ENCODE measurements at places on chromosomes 11 and 22.

GRCh38 chr11:1639102-1639620, 9.6 kb downstream of the KRTAP5-5 start:
- DNase-seq: no peak

- DNase-seq: no peak
These were observed 187.1 kb downstream of the SNX19 start for GRCh38 chr11:130729193-130729592.

DNA sequence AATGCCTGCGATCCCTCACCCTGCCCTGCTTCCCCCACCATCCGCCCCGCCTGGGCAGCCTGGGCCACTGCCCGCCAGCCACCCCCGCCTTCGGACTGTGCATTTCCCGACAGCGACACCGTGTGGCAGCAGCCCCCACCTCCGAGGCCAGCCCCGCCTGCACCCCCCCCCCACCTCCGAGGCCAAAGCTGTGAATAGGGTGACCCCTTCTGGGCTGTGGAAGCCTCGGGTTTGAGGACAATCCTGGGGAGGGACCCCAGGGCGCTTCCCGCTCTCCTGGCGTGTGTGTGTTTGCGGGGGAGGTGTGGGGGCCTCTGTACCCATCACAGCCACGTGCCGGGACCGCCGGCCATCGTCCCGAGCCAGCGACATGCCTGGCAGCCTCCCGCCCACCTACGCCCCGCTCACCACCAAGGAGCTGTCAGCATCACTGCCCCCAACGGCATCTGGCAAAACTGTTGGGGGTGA, 33.8 kb upstream of the PPARA start:
- DNase-seq: peak; percentile 83

GRCh38 chr22:30701872-30702271, 7.2 kb downstream of the OSBP2 start:
- DNase-seq: no peak

- DNase-seq: no peak
These were observed 110.0 kb downstream of the TIMP3 start for GRCh38 chr22:32911503-32911902.

- no peak for DNase-seq
These were observed 3.8 kb upstream of the TUT1 start for GRCh38 chr11:62595124-62595523.

DNA sequence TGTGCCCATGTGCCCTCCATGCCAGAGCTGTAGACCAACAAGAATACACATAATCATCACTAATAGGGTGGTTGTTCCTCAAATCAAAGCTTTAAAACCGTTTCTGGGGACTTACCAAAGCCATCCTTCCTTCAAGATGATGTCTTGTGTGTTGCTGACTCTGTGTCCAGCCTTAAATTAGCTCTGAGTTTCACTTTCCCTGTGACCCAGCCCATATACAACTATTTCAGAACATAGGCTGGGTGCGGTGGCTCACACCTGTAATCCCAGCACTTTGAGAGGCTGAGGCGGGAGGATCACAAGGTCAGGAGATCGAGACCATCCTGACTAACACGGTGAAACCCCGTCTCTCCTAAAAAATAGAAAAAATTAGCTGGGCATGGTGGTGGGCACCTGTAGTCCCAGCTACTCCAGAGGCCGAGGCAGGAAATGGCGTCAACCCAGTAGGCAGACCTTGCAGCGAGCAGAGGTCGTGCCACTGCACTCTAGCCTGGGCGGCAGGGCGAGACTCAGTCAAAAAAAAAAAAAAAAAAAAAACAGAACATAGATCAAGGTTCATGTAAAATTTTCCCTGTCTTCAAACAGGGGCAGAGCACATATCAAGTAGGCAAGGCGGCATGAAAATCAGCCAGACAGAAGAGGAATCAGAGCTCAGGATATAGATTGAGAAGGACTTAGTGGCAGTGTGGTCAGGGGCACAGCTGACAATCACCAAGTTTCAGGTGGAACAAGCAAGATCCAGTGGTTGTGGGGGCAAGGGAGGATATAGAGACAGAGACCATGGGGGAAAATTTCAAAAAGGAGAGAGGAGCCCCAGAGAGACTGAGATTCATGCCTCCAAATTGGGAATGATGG, at the start of gene PLAAT2:
Gene PLAAT2, minus strand, starts transcription at position 179 of the 855 bp plus-strand sequence. Its CDS starts 55 bp downstream, at position 124.
- DNase-seq: no peak

DNA sequence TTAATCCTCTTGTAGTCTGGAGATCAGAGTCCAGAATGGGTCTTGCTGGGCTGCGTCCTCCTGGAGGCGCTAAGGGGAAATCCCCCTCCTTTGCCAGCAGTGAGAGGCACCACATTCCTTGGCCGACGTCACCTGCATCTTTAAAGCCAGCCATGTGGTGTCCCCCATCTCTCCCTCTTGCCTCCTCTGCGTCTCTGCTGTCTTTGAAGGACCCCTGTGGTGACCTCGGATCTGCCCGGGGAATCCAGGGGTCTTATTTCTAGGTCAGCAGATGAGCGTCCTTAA, 27.2 kb upstream of the PARVB start:
- DNase-seq: no peak

DNA sequence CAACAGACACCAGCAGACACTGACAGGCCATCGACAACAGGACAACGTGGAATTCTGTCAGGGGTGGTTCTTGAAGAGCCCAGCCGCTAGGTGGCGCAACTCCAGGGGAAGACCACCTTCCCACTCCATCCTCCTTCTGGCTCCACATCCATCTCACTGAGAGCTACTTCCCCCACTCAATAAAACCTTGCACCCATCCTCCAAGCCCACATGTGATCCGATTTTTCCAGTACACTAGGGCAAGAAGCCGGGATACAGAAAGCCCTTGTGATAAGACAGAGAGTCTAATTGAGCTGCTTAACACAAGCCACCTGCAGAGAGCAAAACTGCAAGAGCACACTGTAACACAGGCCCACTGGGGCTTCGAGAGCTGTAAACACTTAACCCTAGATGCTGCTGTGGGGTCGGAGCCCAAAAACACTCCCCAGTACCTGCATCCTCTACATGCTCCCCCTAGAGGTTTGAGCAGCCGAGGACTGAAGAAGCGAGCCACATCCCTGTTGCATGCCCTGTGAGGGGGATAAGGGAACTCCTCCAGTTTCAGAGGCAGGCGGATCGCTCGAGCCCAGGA, 11.5 kb upstream of the RAB39A start:
- peak; percentile 11 for DNase-seq

GRCh38 chr22:39204216-39204615, 40.6 kb downstream of the PDGFB start:
- no peak for DNase-seq

DNA sequence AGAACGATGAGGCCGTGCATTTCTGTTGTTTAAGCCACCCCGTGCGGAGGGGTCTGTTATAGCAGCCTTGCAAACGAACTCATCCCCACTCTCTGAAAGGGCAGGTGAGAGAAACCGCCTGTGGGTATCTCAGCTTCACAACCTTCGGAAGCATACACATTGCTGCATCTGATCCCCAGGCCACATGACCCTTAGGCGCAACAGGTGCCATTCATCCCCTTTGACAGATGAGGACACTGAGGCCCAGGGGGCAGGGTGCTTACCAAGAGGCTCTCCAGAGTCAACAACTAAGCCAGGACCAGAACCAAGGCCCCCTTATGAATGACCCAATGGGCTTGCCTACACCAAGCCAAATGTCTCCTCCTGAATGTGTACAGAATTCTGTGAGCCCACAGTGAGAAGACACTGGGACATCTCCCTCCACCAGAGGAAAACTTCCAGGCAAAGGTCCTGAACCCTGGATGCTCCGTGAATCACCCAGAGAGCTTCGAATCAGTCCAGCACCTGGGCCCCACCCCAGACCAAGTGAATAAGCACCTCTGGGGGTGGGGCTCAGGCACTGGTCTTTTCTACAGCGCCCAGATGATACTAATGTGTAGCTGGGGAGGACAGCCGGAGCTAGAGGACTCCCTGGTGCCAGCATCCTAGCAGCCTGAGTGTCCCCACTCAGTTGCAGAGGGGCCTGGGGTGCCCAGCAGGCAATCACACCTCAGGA, 83.2 kb downstream of the BUD13 start:
- DNase-seq: no peak

- no peak for DNase-seq
These were observed 16.5 kb upstream of the ETS1 start for GRCh38 chr11:128603752-128604414.

- no peak for DNase-seq
These were observed 38.3 kb downstream of the AMOTL1 start for GRCh38 chr11:94806419-94806818.

- DNase-seq: no peak
These were observed 11.6 kb upstream of the PDE2A start for GRCh38 chr11:72685560-72686480.

DNA sequence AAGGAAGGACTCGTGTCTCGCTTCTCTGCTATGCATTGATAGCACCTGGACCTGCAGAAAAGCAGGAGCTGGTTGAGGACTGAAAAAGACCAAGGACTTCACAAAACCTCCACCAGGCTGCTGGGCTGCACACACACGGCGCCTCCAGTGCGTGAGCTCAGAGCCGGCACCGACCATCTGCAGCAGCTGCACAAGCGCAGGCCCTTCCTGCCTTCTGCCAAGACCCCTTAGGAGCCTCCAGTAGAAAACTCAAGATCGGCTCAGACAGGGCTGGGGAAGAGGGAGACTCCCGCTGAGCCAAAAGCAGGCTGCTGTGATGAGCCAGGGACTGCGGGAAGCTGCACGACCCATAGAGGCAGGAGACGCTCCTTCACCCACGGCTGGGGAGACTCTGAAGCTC, 70.9 kb downstream of the PHF21B start:
- no peak for DNase-seq

DNA sequence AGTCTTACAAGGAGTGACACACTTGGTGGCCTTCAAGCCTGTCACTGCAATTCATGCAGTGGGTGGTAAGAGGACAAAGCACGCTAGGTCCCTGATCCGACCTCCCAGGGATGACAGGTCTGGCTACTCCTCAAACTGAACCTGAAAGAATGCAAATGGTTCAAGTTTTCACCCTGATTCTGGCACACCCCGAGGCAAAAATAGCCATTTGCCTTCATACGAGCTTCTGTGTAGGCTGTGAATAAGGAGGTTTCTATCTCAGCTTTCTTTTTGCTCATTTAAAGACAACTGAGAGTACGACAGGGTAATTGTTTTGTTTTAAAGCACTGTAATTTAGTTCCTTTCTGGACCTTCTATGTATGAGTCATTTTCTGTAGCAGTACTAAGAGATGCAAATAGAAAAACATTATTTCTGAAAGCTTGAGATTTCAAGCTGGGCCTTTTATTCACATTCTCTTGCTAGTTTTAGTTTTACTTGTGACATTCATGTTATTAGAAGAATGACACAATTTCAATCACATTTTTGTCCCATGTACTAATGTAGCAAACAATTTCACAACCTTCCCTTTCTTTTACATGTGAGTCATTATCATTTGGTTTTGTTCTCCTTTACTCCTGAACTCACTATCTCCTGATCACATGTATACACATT, 56.6 kb upstream of the FDX1 start:
- no peak for DNase-seq

GRCh38 chr11:8833568-8834315, 77.2 kb upstream of the AKIP1 start:
- DNase-seq: no peak

- DNase-seq: peak; percentile 30
These were observed 8.7 kb downstream of the PNPLA5 start for GRCh38 chr22:43883012-43883661.

GRCh38 chr11:111840143-111840542, 31.2 kb downstream of the ALG9 start:
- no peak for DNase-seq

- peak; percentile 50 for DNase-seq
These were observed 9.1 kb downstream of the SSH3 start for GRCh38 chr11:67312187-67313021.

DNA sequence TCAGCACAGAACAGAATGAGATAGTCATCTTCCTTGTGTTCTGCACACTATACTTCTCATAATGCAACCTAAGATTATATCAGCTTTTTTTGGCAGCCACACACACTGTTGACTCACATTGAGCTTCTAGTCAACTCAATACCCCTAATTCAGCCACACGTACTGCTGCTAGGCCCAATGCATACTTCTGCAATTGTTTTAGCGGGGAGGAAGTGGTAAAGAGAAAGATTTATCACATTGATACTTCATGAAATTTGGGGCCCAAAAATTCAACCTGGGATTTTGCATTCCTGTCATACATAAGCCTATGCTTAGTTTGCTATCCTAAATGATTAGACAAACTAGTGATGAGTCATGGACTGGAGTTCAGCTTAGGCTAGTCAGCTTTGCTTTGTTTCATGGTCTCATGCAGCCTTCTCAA, 8.6 kb upstream of the UPB1 start:
- DNase-seq: no peak

GRCh38 chr11:125373426-125374391, 122.4 kb downstream of the FEZ1 start:
- DNase-seq: no peak

- DNase-seq: no peak
These were observed 47.3 kb downstream of the CCDC81 start for GRCh38 chr11:86421946-86422345.

DNA sequence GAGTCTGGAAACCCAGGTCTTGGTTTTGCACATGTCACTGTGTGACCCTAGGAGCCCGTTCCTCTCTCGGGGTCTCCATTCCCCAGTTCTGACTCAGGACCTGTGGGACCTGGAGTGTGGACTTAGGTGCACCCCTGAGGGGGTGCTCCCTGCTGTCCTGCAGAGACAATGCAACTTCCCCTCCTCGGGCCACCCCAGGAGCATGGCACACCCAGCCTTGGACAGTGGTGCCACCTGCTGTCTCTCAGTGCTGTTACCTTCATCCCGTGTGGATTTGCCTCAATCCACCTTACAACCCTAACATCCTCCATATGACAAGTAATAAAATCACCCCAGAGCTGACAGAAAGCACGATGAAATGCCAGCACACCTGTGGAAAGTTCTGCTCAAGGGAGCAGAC, 27.5 kb upstream of the CRYBB3 start:
- DNase-seq: peak; percentile 31

DNA sequence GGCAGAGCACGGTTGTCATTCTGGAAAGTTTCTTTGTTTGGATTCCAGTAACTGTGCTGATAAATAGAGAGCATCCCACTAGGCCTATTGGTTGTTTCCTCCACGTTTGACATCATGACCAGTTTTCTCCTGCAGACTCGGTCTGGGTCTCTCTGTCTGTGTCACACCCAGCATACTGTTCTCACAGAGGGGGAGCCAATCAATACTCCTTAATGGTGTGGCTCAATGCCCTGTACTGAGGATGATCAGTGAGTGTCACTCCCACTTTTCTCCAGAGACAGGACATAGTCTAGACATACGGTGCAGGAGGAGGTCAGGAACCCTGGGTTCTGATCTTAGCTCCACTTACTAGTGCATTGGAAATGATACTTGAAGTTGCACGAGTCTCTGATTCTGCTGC, 88.2 kb upstream of the BLID start:
- DNase-seq: no peak

GRCh38 chr11:13098063-13098462, 88.9 kb downstream of the RASSF10 start:
- DNase-seq: no peak

- no peak for DNase-seq
These were observed 12.8 kb downstream of the FAM111B start for GRCh38 chr11:59119826-59120225.

DNA sequence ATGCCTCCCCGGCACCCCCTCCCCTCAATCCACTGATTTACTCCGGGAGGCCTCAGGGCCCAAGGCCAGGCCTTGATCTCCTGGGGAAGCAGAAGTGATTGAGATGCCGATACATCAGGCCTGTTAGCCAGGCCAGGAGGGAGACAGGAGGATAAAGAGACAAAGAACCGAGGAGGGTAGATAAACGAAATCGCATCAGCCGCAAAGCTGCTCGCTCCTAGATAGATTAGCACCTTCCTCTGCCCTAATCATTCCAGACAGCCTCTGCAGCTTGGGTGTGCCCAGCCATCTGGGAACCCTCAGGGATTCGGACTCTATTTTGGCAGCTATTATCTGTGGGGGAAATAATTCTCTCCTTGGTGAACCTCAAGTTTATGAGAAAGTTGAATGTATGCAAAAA, 121.2 kb downstream of the ABTB2 start:
- DNase-seq: no peak
